ENCODE measurements at places on chromosomes 3 and 15.

DNA sequence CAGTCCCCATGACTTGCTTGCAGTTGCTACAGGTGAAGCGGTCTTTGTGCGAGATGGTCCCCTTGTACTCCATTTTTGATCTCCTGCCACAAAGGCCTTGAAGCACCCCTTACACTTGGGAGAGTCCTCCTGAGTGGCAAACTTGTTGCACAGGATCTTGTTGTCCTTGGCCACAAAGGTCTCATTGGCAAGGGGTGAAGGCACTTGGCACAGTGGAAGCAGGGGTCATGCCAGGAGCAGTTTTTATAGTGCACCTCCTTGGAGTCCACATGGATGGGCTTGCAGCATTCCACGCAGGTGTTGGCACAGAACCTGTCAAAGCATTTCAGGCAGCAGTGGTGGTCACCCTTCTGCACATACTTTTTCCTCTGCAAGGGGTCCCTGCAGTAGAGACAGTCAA is 20.3 kb upstream of the SEC62 start:
- no peak for DNase-seq

- DNase-seq: no peak
Observed at GRCh38 chr15:85377269-85377668, 3.1 kb upstream of the AKAP13 start.

DNA sequence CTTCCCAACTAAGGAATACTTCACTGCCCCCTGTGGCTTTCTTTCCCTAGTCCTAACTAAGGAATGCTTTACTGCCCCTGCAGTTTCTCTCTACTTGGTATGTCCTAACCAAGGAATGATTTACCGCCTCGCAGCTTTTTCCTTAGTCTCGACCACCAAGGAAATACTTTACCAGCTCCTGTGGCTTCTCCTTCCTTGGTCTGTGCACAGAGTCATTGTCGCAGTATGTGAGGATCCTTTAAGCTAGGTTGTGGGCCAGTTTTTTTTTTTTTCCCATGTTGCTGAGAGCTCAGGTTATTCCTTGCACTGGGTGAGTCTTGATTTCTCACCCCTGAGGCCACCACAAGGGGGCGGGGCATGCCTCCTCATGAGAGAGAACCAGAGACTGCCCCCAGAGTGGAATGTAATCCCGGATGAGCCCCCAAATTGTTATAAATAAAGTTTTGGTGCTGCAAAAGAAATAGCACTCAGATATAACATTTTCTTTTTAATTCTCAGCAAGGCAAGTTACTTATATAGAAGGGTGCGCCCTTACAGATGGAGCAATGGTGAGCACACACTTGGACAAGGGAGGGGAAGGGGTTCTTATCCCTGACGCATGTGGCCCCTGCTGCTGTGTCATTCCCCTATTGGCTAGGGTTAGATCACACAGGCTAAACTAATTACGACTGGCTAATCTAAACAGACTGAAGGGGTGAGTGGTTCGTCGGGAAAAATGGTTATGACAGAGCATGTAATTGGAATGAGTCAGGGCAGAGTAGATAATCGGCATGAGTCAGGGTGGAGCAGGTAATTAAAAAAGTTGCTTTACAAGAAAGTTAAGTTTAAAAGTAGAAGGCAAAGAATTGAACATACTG is 27.0 kb downstream of the NDUFB4 start:
- no peak for DNase-seq

- no peak for DNase-seq
Observed at GRCh38 chr3:123618076-123618708, 33.3 kb upstream of the HACD2 start.

GRCh38 chr15:64772488-64772887 is 2.9 kb downstream of the RBPMS2 start:
- DNase-seq: no peak

DNA sequence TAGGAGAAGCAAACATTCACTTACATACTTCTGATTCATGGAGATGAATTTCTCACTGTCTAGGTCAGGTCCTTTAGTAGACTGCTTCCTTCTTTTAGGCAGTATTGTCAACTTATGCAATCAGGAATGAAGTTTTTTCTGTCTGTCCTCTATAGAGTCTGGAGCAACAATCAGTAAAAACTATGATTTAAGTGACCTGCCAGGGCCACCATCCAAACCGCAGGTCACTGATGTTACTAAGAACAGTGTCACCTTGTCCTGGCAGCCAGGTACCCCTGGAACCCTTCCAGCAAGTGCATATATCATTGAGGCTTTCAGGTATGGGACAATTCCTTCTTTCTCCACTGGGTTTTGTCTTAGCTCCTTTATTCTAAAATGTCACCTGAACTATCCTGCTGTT is 523.1 kb downstream of the ROBO2 start:
- DNase-seq: no peak

DNA sequence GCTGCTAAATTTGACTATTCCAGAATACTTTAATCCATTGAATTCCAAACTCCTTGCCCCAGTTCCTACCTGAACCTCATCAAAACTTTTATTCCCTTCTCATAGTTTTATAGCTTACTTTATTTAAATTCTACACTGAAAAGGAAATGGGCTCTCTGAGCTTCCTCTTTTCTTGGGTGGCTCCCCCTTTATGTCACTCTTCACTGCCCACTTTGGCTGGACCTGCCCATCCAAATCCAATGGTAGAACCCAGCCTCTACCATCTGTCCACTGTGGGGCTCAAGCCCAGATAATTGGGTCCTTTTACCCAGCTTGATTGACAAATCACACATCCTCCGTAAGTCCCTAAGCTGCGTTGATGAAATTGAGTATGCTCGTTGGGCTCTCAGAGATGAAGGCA is 216.5 kb downstream of the BBX start:
- no peak for DNase-seq

Data from AG08396 (cell line).